Left renal cortex interstitium (tissue), 4 donors: ENCODE measurements at places on chromosomes 3 and 15. TPM values are rescaled to one million over a fixed set of nuclear protein-coding genes. Genes with fewer than 3 reads are reported as not detected.

BFSP2 gene
- 0.22 TPM for polyA plus RNA-seq

SELENOS gene
- polyA plus RNA-seq, result 67.3 TPM

GATA2 gene
- 47.1 TPM for polyA plus RNA-seq

MORC1 gene
- 0.51 TPM for polyA plus RNA-seq

CPB1 gene
- 0.79 TPM for polyA plus RNA-seq

TM4SF18 gene
- 40.4 TPM for polyA plus RNA-seq

ZNF80 gene
- polyA plus RNA-seq, result not detected

DNA sequence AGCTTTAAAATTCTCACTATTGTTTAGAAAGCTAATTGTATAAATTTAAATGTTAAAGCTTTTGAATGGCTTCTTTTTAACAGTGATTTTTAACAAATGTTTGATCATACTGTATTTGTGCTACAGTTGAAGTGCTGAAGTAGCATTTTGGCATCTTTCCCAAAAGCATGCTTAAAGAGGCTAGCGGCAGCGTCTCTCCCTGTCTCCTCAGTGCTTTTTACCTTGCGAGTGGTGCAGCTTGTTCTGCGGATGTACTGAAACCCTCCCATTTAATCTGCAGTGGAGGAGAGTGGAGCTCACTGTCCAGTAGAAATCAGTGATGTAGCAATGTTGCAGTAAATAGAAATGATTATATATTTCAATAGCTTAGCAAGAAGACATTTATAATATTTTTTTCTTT, 43.7 kb downstream of the LRRC49 start:
- no peak for DNase-seq

DNA sequence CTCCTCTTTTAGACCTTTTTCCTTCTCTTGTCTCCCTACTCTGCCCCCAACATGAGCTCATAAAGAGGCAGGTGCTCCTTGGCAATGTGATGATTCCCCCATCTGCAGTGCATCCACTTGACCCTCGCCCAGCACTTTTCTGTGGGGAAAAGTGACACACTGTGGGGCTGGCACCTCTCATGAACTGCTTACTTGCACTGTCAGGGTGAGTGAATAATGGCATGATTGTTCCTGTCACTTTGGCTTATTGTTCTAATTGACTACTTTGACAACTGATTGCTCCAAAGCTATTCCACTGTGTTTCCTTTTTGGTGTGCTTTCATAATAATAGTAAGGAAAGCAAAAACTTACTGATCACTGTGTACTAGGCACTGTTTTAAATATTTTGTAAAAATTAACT, 253.3 kb upstream of the SUCLG2 start:
- no peak for DNase-seq

DNA sequence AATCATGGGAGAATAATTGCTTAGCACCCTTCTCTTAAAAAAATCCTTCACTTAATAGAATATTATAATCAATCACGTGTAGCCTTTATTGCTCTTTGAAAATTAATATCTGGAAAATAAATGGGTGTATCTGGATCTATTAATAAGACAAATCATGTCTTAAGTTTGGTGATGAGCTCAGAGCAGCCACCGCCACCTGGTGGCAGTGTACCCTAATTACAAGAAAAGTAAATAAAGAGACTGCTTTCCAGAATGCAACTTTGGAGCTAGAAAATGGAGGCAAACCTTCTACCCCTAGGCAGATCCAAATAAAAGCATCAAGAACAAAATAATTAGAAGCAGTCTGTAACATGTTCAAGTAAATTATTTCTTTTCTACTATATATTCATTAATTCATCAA, 43.5 kb downstream of the EPHB1 start:
- no peak for DNase-seq

- no peak for DNase-seq
These were observed 63.5 kb upstream of the CLDN18 start for GRCh38 chr3:137946356-137946973.

DNA sequence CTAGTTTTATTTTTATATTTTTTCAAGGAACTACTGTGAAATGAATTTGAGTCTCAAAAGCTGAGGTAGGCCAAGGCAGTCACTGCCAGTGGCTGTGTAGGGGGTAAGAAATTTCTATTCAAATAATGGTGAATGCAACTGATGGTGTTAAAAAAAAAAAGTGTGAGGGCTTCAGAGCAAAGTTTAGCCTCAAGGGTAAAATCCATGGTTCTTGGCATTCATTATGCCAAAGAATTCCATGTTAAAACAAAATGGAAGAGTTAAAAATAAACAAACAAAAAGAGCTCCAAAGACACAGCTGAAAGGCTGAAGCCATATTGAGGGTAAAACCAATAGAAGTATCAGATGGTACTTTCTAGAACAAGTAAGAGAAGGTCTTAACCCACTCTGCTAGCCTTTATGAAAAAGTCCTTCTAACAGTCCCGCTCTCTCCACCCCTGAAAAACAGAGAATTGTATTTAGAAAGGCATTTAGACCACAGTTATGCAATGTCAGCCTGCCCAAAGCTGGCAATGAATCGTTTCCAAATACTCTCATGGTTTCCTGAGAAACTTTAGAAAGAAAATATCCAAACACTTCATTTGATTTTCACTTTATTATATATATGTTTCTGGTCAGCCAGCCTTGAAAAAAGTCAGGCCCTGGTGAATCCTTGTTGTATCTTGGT, 158.4 kb upstream of the GMNC start:
- no peak for DNase-seq

GRCh38 chr15:67185621-67186225, 68.7 kb downstream of the AAGAB start:
- no peak for DNase-seq

GRCh38 chr3:160445854-160446253, 3.7 kb downstream of the TRIM59 start:
- no peak for DNase-seq

- no peak for DNase-seq
These were observed 9.0 kb upstream of the GNB4 start for GRCh38 chr3:179460260-179460659.

GRCh38 chr3:64097920-64098319, 74.6 kb upstream of the PSMD6 start:
- no peak for DNase-seq

DNA sequence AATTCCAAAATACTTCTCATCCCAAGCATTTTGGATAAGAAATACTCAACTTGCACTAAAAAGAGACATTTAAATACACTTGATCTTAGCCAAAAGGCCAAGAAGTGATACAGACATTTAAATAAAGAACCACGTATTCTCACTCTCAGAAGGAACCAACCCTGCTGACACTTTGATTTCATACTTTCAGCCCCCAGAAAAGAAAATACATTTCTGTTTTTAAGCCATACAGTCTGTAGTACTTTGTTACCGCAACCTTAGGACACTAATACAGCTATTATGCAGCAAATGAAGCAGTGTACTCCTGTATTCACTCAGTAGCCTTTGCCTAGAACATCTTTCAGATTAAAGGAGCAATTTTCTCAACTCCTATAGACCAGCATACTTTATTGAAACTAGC, 86.7 kb downstream of the TBC1D5 start:
- no peak for DNase-seq

- no peak for DNase-seq
These were observed 1088.0 kb downstream of the AGBL1 start for GRCh38 chr15:87167706-87168105.

DNA sequence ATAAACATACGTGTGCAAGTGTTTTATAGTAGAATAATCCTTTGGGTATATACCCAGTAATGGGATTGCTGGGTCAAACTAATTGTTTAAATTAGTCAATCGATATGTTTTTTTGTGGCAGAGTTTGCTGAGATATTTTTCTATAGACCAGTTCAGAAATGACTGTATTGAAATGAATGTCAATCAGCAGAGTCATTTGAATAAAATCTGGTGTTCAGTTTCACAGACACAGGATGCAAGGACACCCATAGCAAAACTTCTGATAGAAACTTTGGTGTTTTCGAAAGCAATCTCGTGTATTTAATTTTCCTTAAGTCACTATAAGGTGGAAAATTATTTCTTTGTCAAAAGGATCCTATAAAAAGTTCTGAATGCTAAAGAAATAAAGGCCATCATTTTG, 434.4 kb downstream of the RAP2B start:
- no peak for DNase-seq

GRCh38 chr3:158717576-158717975, 14.7 kb downstream of the RARRES1 start:
- no peak for DNase-seq

DNA sequence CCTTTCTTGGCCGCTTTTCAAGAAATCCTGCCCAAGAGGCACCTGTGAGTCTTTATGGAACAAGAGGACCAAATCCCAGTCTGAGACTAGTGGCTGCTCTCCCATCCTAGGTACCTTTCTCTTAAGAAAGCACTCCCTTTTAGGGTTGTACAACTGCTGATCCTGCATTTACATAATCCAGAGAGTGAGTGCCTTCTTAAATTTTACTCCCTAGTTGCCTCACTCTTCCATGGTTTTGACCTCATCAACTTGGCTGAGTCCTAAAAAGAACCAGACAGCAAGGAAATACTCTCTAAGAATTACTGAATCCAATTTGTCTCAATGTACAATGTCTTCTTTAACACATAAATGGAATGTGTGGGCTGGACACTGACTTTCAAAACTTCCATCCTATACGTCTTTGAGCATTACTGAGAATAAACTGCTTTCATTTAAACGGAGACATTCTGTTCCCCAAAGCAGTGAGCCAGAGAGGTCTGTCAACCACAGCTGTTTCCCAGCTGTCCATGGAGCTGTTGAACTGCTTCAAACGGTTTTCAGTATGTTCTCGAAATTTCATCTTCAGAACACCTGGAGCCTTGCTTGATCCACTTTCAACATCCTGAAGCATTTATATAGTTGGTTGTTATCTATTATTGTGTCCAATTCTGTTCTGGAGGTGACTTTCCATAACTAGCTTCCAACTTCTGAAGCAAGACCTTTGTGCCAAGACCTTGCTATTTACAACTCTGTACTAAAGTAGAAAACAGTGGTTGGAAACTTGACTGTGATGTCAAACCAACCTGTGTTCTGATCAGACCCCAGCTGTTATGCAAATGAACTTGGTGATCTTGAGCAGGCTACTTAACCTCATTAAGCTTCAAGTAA, 179.1 kb downstream of the SLC9A9 start:
- no peak for DNase-seq

- no peak for DNase-seq
These were observed 240.7 kb upstream of the DNAJC19 start for GRCh38 chr3:181230258-181230657.

- DNase-seq, result no peak
These were observed 13.0 kb downstream of the PHLDB2 start for GRCh38 chr3:111871809-111872623.

- DNase-seq, result no peak
These were observed 1.3 kb upstream of the CPEB1 start for GRCh38 chr15:82648257-82649103.

DNA sequence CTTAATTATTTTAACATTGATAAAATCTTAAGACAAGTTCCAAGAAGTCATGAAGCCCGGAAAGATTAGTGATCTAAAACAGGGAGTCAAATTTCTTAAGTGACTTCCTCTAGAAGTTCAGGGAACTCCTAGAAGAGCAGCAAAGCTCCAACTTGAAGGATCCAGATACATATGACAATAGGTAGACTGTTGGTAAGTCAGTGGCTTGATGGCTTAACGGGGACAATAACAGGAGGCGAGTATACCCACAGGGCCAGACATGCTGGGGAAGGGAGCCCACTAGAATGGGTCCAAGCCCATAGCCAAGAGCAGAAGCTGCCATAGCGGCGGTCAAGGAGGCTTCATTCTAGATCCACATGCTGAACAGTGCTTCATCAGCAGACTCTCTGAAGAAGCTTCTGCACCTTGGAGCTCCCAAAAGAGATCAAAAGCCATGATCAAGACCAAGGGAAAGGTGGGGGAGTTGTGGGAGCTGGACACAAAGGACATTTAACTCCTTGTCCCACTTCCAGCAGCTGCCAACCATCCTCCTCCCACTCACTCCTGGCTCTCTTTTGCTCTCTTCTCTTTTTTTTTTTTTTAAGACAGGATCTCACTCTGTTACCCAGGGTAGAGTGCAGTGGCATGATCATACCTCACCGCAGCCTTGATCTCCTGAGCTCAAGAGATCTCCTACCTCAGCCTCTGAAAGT, 10.2 kb upstream of the CA12 start:
- DNase-seq, result no peak

DNA sequence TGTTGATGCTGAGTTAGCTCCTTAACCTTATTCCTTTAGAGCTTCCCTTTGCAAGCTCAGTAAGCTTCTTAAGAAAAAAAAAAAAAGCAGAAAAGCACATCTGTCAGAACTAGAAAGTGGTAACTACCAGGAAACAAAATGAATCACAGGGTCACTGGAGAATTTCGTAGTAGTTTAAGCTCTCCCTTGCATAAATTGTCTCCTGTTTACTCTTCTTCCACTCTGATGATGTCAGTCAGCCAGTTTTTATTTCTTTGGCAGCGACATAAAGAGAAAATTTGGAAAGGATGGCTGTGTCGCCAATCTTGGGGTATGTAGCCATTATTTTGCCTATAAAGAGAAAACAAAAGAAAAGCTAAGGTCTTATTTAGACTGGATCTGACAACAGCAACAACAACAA, 3.2 kb upstream of the GABRR3 start:
- no peak for DNase-seq

DNA sequence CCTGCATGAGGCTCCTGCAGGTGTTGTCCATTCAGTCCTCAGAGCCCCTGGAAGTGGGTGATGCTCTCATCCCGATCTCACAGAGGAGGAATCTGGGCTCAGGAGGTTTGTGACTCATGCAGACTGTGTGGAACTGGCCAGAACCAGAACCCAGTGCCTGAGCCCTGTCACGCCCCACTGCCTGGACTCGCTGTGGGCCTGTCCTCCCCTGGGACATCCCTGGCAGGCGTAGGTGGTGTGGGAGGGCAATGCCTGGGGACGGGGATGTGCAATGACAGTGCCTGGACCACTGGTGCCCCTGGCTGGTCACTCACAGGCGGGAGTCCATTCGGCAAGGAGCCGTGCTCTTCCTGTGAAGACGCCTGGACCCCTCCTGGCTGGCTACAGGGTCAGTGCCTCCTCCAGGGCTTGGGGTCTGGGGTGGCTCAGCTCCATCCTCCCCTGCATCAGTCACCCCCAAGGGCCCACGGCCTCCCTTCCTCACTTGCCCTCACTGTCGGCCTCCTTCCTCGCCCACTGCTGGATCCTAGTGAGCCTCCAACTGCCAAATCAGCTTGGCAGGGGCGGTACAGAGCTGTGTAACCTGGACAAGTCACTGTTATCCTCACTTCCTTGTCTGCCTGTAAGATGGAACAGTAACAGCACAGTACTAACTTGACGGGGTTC, 14.9 kb downstream of the PSTPIP1 start:
- DNase-seq, result no peak

GRCh38 chr3:52682016-52682415, 3.7 kb downstream of the PBRM1 start:
- DNase-seq, result no peak

GRCh38 chr3:134404366-134404885, 30.2 kb upstream of the AMOTL2 start:
- no peak for DNase-seq
